Right atrium auricular region (tissue), 2 donors: ENCODE measurements at places on chromosomes 11 and 22. TPM values are rescaled to one million over a fixed set of nuclear protein-coding genes. Genes with fewer than 3 reads are reported as not detected.

GRCh38 chr11:95566211-95566610, 223.4 kb downstream of the FAM76B start:
- no peak for DNase-seq

DNA sequence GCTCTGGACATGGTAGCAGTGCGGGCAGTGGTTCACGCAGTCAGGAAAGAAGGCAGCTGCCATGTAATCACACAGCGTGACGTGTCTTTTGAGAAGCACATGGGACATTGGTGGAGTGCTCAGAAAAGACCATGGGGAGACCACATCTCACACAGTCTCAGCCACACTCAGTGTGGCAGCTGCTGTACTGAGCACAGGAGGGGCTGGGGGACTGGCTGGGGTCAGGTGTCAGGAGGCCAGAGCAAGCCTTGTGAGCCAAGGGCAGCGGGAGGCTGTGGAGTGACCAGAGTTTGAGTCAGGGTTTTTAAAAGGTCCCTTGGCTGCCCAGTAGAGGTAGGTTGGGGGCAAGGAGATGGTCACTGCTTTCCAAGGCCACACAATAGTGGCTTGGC, 18.5 kb downstream of the CLDN5 start:
- no peak for DNase-seq

DNA sequence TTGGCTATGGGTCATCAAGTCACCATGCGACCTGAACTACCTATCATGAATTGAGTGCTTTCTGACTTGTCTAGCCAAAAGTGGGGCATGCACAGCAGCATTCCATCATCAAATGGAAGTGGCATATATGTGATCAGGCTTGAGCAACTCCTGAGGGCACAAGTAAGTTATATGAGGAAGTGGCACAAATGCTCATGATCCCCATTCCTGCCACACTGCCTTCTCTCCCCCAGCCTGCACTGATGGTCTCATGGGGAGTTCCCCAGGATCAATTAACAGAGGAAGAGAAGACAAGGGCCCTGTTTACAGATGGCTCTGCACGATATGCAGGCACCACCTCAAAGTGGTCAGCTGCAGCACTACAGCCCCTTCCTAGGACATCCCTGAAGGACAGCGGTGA, 21.8 kb downstream of the MS4A4E start:
- DNase-seq = no peak

GRCh38 chr11:28245131-28245530, 136.9 kb downstream of the METTL15 start:
- no peak for DNase-seq

The C11orf68 gene
- 13.9 TPM for total RNA-seq

- DNase-seq = peak; percentile 49
Measured at GRCh38 chr22:48391171-48391711, 1436.4 kb downstream of the BRD1 start.

DNA sequence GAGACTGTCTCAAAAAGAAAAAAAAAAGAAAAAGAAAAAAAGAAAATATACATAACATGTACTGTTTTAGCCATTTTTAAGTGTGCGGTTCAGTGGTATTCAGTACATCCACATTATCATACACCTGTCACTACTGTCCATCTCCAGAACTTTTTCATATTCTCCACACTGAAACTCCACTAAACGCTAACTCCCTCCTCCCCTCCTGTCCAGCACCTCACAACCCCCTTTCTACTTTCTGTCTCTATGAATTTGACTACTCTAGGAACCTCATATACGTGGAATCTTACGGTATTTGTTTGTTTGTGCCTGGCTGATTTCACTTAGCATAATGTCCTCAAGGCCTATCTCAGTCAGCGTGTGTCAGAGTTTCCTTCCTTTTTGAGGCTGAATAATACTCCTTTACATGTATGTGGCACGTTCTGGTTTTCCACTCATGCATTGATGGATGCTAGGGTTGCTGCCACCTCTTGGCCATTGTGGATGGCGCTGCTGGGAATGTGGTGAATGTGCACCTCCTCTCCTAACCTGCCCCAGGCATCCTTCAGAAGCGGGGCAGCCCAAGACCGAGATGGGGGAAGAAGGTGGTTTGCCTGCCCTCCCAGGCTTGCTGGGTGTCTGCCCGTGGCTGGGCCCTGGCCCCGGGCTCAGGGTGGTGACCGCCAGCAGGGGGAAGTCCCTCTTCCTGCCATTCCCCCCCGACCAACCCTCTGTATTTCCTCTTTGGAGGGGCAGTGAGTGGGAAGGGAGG, 60.5 kb downstream of the BCR start:
- DNase-seq = no peak

DNA sequence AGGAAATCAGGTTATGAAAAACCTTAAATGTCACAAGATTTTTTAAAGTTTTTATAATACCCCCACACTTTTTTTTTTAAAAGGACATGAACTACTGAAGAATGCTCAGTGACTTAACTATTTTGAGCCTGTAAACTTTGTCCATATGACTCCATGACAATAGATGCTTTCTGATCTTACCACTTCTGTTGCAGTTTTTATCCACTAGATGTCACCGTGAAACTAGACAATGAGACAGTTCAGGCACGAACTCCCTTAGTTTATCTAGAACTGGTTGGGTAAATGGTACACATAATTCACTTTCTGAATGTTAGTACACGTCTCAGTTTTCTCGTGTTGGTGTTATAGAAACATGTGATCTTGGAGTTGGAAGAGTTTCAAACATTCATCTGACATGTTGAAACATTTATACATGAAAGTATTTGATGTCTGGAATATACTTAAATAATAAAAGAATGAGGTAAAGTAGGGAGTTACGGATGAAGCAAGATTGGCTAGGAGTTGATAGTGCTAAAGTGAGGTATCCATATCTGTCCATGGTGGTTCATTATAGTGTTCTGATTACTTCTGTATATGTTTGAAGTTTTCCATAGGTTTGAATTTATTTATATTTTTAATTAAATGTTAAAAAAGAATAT, 8.1 kb downstream of the CCDC15 start:
- no peak for DNase-seq
